ENCODE measurements at places on chromosomes 11 and 22. TPM values are rescaled to one million over a fixed set of nuclear protein-coding genes. Genes with fewer than 3 reads are reported as not detected.

Gene CD3G
- total RNA-seq, result not detected

Gene NEU3
- total RNA-seq, result 8.8 TPM

Gene MS4A4A
- not detected for total RNA-seq

Gene HBG2
- not detected for total RNA-seq

Gene FAM180B
- not detected for total RNA-seq

Gene GLB1L2
- total RNA-seq, result 3.5 TPM

Gene VPREB1
- not detected for total RNA-seq

Gene NLRP6
- total RNA-seq, result under 0.01 TPM

Gene FAR1
- 75.7 TPM for total RNA-seq

Gene ACRV1
- not detected for total RNA-seq

Gene TBX10
- not detected for total RNA-seq

Gene ZNF215
- total RNA-seq, result 5.7 TPM

Gene LMO2
- total RNA-seq, result under 0.01 TPM

Gene KRTAP5-7
- not detected for total RNA-seq

Gene C22orf42
- not detected for total RNA-seq

Gene CEND1
- total RNA-seq, result 2.2 TPM

Gene CHADL
- total RNA-seq, result 0.37 TPM

Gene MS4A7
- not detected for total RNA-seq

Gene LGALS1
- 6,336 TPM for total RNA-seq
